ENCODE measurements at places on chromosomes 12 and 14.

DNA sequence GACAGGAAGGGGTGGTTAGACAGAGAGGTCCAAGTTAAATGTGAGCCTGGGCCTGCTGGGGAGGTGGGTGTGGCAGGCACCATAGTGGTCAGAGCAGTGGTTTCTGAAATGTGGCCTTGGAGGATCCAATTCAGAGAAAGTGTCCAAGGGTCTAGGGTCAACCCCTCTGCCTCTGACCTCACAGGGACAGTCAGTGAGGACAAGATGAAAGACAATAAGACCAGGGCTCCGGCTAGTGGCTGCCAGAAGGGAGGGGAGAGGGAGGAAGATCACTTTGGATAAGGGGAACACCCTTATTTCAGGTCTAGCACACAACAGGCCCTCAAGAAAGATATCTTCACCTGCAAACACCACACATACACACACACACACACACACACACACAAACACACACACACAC, 335.1 kb downstream of the MED13L start:
- DNase-seq = no peak

GRCh38 chr12:102249079-102249841, 51.6 kb upstream of the PMCH start:
- DNase-seq = no peak

GRCh38 chr12:94725375-94726168, 75.2 kb upstream of the TMCC3 start:
- DNase-seq = no peak

DNA sequence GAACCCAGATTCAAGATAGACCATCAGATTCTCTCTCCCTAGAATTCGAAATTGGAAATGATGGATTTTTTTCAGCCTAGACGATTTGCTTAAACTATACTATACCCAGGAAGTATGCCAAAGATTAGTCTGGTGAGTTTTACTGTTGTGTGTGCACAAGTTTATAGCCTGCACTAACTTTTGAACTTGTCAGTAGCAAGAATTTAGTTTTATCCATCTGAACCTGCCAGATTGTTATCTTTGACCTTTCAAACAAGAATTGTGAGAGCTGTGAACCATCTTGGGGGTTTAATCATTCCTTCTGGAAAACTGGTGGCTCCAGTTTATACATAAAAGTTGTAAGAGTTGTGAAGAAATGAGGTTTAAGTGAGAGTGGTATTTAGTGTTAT, 243.5 kb upstream of the DAAM1 start:
- no peak for DNase-seq

GRCh38 chr12:76643438-76643837, 83.9 kb upstream of the OSBPL8 start:
- DNase-seq = no peak

- no peak for DNase-seq
Measured at GRCh38 chr12:88419794-88420193, 160.5 kb downstream of the KITLG start.

- DNase-seq = no peak
Measured at GRCh38 chr12:104719700-104720338, 238.3 kb downstream of the SLC41A2 start.

DNA sequence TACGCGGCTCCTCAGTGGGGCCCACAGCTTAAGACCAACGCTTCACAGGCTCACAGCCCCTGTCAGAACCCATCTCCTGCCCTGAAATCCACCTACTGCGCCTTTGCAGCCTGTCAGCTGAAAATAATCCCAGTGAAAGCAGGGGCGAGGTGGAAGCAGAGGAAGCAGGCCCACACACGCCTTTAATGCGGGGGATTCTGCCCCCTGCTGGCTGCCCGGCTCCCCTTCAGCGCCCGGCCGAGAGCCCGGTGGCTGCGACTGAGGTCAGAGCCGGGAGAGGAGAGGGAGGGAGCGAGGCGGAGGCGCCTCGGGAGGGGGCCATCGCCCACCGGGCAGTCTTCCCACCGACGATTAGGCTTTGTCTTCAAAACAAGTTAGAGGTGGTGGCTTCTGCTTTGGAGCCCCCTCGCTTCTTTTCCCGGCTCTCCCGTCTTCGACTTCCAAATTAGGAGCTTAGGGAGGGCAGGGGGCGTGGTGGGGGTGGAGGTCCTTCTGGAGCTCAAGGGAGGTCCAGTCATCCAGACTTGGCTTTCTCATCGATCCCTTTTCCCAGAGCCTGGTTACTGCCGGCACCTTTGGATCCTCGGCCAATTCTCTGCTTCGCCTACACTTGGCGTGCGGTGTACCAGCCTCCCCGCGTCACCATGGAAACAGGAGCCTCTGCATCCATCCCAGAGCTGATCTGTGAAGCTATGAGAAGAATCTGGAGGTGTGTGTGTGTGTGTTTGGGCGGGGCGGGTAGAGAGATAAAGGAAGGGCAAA, 25.2 kb upstream of the RND1 start:
- DNase-seq = peak; percentile 27

GRCh38 chr12:64010069-64010686, 165.7 kb downstream of the SRGAP1 start:
- DNase-seq = no peak

DNA sequence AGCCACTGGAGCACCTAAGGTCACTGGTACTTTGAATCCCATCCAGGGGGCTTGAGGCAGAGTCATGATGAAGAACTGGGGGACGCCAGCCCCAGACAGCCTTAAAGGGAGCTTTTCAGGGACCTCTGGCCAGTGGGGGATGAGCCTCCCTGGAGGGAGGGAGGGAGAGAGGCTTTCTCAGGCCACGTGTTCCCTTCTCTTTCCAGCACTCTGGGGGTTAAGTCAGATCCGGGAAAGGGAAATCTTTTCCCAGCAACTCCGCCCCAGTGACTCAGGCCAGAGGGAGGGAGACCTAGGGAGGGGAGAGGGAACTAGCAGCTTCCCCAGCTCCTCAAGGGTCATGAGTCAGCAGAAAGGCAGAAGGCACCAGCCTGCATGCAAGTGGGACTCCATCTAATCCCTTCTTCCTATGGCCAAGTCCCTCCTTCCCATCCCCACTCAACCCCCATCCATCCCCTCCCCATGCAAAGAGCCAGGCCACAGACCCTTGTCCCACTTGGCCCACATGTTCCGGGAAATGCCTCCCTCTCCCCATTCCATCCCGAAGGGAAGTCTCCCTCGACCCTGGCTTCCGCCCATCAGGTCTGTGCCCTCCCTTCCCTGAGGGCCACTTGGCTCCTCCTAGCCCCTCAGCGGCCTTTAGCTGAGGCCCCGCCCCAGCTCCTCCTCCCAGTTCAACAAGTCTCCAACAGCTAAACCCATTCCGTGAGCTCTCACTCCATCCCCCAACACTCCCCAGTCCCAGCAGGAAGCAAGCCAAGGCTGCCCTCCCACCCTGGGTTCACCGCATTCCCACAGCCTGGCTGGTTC, 5.6 kb downstream of the TNFRSF1A start:
- peak; percentile 94 for DNase-seq

DNA sequence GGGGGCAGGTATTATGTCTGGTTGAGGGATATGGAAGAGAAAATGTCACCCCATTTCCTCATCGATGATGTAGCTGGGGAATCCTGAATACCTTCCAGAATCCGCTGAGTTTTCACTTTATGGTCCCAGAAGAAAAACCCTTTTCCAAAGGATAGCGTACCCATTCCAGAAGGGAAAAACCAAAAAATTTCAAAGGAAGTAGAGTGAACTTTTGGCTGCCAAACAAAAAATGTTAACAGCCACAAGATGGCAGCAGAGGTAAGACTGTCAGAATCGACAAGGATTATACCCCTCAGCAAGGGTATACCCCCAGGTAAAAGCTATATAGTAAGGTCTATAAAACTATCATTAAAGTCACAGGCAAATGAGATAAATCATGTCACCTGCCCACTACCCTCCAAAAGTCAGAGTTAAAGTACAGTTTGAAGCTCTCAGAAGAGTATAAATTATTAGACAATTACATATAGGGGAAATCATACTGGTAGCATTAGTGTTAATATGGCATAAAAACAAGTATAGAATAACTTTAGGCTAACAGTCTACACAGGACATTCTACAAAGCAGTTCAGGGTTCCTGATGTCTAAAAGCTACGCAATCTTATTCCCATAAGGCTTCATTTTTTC, 18.0 kb downstream of the ACIN1 start:
- DNase-seq = no peak

DNA sequence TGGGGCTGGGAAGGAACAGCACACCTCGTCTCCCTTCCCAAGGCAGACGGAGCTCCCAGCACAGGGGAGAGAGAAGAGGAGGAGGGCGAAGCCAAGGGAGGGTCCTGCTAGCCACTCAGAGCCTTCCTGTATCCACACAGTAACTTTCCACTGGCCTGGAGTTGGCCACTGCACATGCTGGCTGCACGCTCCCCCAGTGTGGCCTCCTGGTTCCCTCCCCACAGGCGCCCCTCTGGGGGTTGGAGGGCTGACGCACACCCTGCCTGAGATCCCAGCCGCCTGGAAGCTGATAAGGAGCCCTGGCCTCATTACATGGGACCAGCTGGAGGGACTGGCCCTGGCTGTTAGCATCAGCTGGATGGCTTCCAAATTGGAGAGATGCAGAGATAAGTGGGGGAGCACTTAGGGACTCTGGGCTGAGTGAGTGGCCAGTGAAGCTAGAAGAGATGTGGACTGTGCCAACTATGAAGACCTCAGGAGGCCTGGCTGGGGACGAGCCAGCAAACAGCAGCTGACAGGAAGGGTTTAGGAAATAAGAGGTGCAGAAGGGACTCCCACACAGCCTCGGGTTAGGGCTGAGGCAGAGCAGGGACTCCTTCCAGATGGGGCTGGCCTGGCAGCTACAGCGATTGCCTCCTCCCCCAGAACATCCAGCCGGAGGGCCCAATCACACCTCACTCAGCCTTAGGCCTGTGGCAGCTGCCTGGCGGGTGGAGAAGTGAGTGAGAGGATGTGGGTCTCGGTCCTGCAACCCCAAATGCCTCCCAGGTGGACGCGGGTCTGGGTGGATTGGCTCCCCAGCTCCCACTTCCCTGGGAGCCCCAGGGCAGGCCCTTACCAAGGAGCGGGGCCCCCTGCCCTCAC, 26.3 kb upstream of the BCDIN3D start:
- DNase-seq = no peak

- DNase-seq = no peak
Measured at GRCh38 chr14:55301437-55302121, 30.4 kb downstream of the FBXO34 start.

DNA sequence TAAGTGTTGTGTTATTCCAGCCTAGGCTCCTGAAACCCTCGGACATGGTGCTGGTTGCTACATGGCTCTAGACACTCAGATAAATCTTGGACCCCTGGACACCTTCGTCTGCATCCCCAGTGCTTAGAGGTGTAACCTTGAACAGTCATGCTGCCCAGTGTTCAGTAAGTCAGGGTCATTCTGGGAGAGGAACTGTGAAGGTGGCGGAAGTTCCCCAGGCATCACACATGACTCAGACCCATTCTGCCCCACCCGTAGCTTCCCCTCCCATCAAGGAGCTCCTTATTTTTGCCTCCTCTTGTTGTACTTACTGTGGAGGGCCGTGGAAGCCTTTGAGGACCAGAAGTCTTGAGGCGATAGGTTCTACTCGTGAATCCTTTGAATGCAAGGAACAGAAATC, 18.1 kb upstream of the SSPN start:
- no peak for DNase-seq

DNA sequence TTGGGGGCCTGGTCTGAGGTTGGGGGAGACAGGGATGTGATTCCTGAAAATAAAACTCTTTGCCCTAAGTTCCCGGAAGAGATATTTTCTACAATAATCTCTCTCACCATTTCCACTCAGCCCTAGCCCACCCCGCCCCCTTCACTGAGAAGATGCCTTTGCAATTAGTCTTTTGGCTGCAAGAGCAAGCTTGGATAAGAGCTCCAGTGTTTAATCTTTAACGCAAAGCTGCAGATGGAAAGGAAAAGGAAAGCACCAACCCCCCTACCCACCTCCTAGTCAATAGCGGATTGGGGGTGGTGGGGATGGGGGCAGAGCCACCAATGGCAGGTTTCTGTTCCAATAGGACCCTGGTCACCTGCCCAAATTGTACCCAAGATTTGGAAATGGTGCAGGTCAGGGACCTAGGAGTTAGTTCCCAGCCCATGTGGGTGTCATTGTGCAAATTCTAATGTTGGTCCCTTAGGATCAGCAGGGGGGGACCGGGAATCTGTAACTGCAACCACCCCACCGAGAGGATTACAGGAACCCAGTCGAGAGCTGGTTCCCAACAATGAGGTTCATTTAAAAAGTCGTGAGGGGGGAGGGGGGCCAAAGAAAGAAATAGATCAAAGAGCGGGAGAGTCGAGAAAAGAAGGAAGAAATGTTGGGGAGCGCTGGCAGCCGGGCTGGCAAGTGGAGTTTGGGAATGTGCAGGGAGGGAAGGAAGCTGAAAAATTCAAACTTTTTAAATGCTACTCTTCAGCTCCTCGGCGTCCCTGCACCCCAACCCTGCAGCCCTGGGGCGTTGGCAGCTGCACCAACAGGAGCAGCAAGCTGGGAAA, 1.6 kb downstream of the ZFP36L1 start:
- no peak for DNase-seq

- DNase-seq = no peak
Measured at GRCh38 chr12:6288235-6288634, 22.2 kb upstream of the PLEKHG6 start.

GRCh38 chr14:95199298-95199983, 42.1 kb upstream of the DICER1 start:
- no peak for DNase-seq

- DNase-seq = no peak
Measured at GRCh38 chr14:97457575-97458085, 660.4 kb downstream of the VRK1 start.

DNA sequence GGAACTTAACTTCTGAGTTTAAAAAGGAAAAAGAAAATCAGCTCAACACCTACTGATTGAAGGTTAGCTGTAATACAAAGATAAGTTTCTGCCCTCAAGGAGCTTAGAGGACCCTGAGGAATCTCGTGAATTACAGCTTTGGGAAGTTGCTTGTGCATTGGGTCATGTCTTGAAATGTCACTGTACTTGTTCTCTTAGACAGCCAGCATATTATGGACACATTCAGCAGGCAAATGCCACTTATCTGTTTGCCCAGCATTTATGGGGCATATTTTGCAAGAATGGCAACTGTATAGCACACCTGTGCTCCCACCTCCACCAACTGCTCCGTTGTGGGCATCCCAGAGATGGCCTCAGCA, 263.6 kb upstream of the CRY1 start:
- no peak for DNase-seq

- no peak for DNase-seq
Measured at GRCh38 chr14:96059519-96060135, 20.5 kb downstream of the C14orf132 start.

- no peak for DNase-seq
Measured at GRCh38 chr12:127830065-127830460, 436.9 kb upstream of the TMEM132C start.
